ENCODE measurements at places on chromosomes 11 and 22.

DNA sequence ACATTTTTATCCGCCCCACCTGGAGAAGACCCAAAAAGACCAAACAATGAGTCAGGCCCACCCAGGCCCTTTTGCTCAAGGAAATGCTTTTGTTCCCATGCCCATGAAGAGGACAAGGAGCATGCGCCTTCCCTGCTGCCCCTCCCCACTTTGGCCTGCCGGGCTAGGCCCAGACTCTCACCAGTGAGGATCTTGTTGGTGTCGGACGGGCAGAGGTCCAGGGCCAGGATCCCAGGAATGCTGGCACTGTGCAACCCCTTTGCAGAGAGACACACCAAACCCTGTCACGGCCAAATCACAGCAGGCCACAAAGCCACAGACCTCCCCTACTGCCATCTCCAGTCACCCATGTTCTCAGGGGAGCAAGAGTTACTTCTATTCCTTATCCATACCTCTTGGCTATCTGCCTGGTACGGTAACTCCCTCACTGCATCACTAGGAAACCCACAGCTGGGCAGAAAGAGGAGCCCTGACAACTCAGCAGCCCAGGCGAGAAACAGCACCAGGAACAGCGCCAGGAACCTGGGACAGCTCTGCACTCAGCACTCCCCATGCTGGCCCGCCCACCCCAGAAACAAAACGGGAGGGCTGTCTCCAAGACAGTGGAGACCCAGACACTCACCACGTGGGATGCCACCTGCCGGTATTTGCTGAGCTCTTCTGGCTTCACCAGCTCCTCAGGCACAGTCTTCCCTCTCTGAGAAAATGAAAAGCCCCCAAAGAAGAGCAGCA, 5.5 kb downstream of the PRPF19 start:
- no peak for DNase-seq

- no peak for DNase-seq
Observed at GRCh38 chr11:57323167-57323854, 1.4 kb downstream of the TNKS1BP1 start.

DNA sequence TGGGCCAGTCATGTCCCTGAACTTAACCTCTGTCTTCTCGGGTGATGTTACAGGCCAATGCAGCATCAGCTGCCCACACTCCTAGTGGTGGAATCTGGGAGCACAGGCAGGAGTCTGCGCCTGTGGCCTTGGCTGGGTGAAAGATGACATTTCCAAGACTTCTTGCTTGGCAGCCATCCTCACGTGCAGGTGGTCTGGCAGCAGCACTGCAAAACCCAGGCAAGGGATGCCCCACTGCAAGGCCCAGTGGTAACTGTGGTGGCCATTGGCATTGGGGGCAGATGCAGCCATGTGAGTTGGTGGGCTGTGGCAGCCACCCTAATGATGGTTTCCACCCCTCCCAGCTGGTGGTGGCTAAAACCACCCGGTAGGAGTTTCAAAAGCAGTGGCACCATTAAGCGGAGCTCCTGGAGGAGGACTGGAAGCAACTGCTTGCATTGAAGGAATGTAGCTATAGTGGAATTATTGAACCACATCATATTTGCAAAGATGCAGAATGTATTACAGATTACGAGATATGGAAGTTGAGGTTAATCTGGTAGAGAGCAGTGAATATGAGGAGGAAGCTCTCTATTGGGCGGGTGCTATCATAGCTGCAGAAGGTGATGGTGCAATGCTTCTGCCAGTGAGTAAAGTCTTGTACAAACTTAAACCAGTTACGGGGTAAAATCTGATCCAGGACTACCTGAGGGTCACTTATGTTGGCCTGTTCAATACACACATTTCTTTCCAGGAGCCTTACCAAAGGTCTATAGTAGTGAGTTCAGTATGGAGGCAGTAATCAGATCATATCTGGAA, 120.7 kb upstream of the TOP3B start:
- no peak for DNase-seq

DNA sequence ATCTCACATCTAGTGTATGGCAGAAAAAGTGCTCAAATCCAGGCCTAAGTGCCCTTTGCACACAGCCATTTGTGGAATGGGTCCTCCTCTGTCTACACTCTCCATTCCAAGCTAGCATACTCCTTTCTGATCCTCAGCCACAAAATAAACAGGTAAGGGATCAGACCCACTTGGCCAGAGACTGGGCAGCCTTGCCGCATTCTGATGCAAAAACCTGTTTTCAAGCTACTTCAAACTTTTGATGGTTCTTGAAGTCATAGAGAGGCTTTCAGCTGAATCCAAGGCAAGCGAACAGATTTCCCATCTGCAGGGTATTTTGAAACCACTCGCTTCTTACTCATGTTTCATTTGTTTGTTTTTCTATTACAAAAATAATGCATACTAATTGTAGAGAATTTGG, 136.6 kb upstream of the NAV2 start:
- no peak for DNase-seq

DNA sequence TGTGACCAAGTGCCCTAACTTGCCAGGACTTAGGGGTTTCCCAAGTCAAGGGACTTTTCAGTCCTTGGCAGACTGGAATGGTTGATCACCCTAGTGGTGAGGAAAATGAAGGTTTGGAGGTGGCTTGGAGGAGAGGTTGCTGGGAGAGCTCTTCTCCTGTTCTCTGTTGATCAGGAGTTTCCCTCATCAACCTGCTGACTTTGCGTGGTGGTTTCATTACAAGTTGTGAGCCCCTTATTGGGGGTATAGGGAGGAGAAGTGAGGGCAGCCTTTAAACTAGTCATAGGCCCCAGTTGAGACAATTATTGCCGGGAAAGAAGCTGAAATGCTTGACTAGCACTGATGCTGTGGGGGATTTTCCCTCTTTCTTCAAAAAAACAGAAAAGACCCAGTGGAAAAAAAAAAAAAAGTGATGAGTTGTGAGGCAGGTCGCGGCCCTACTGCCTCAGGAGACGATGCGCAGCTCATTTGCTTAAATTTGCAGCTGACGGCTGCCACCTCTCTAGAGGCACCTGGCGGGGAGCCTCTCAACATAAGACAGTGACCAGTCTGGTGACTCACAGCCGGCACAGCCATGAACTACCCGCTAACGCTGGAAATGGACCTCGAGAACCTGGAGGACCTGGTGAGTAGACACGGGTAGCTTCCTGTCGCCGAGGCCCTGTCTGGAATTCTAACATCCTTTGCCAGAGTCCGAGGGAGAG, at the start of gene CXCR5:
TSS of gene CXCR5 (plus strand) at position 525 of the 704 bp plus-strand sequence. CDS start at position 575, 50 bp downstream.
- DNase-seq: no peak

GRCh38 chr22:28222976-28223745, 304.1 kb upstream of the PITPNB start:
- DNase-seq: no peak

- no peak for DNase-seq
Observed at GRCh38 chr11:92249156-92249753, 24.6 kb downstream of the FAT3 start.

- DNase-seq: no peak
Observed at GRCh38 chr11:60785806-60786361, 751 bp downstream of the MS4A10 start.

DNA sequence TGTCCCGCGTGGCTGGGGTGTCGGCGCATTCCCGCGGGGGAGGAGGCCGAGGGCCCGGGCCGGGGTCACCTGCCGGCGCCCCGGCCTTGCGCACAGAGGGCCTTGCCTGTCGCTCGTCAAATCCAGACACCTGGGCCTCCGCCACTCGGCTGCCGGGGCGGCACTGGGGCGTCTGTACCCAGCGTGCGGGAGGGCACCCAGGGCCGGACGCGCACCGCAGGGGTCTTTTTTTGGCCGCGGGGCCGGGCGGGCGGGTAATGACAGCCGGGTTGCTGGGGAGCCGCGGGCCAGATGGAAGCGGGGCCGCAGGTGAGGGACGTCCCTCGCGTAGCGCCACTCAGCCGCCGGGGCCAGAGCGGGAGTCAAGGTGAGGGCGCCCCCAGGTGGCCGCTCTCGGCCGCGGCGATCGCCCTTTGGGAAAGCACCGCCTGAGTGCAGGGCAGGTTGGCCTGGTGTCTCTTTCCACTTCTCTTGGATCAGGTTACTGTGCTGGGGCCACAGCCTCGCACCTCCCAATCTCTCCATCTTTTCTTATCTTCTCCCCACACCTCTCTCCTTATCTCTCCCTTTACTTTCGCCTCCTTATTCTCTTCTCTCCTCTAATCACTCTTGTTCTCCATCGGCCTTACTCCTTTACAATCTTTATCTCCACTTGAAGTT, 3.5 kb downstream of the PHLDB1 start:
- DNase-seq: peak; percentile 71

GRCh38 chr22:46002757-46003270, 25.9 kb upstream of the WNT7B start:
- no peak for DNase-seq

DNA sequence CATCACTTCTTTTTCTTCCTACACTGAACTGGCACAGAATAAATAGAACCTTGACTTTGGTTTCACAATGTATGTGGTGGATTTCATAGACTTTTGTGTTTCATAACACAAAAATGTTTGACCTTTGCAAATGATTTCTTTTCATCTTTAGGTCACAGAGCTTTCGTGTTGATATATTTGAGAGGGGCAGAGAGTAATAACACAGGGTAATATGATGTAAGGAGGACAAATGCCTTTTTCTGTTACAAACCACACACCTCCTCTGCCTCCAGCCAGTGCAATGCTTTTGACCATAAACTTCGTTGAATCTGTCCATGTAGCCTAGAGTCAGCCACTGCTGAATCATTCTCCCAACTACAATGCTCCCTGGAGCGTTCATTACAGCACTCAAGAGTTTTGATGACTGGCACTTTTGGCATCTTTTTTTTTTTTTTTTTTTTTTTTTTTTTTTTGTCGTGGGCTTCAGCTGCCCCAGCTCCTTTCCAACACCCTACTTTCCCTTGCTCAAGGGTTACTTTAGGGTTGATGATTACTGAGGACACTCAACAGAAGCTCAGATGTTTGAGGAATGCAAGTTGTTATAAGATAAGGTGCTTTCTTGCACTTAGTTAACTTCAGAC, 11.4 kb upstream of the CAT start:
- DNase-seq: no peak

GRCh38 chr11:100592619-100593260, 94.3 kb upstream of the ARHGAP42 start:
- no peak for DNase-seq

DNA sequence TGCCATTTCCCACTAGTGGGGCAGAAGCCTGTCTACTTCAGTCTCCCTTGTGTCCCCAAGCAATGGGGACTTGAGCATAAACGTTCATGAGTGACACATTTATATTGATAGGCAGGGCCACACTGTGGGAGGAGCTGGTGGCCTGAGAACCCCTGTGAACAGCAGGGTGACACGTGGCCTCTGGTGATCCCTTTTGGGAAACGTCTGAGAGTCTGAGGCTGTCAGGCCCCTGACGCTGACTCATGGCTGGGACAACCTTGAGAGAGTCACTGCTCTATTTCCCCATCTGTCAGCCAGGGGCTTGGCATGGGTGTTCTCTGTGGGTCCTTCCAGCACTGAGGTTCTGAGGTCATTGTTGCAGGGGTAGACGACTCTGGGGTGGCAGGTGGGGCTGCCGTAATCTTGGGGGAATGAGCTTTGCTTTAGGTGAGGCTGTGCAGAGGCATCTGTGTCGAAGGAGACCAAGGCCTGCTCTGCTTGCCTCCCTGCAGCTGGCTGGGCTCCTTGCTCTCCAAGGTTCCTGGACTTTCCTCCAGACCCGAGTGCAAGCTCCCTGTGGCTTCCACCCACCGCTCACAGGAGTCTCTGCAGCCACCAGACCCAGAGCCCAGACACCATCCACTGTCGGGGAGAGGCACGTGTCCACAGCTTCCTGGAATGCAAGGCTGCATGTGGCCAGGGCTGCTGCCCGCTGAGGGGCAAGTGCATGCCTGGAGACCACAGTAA, 54.7 kb downstream of the SMIM38 start:
- no peak for DNase-seq

- no peak for DNase-seq
Observed at GRCh38 chr11:96014217-96014616, 90.3 kb upstream of the MTMR2 start.

GRCh38 chr22:30457981-30458380, 13.8 kb downstream of the SEC14L3 start:
- DNase-seq: no peak

GRCh38 chr11:44979543-44980399, 29.1 kb upstream of the TP53I11 start:
- no peak for DNase-seq

- no peak for DNase-seq
Observed at GRCh38 chr11:134055029-134055428, 13.8 kb upstream of the JAM3 start.

- no peak for DNase-seq
Observed at GRCh38 chr11:18624161-18624560, 10.0 kb downstream of the SPTY2D1 start.

GRCh38 chr11:65419772-65420481, 2.7 kb upstream of the NEAT1 start:
- peak; percentile 14 for DNase-seq

DNA sequence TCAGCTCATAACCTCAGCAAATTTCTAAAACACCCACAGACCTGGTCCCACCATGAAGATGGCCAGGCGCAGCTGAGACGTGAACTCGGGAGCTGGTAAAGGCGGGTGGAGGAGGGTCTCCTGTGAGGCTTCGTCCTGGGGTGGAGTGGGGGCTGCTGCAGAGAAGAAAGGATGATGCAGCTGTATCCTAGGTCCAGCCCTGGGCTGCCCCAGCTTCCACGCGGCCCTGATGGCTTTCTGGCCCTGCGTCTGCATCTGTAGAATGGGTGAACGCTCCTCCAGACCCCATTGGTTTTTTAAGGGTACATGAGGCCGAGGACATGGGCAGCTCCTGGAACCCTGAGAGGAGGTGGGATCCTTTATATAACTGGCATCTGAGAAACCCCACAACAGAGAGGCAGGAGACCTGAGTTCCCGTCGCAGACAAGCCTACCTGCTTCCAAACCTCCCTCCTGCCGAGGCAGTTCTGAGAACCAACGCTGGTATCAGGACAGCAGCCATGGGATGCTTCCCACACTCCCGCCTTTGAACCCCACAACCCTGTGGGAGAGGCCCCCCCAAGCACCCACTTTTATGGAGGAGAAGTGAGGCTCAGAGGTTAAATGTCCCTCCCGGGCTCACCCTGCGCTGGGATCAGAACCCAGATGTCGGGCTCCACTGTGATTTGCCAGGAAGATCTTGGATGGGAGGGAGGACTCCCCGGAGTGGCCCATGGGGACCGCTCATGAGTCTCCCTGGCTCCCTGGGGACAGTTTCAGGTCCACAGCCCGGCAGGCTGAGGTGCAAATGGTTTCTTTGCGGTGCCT, 55.2 kb upstream of the FGF3 start:
- DNase-seq: no peak

DNA sequence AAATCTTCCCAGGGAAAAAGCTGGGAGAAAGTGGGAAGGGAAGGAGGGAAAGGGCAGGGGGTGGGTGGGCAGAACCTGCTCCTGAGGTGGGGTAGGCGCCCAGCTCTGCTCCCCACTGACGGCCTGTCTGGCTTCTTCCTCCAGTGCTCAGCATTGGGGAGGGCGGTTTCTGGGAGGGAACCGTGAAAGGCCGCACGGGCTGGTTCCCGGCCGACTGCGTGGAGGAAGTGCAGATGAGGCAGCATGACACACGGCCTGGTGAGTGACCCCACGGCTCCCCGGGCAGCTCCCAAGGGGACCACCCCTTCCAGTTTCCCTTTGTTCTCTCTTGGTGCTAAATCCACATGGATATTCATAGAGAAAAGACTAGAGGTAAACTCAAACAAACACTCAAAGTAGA, 25.9 kb downstream of the SHANK3 start:
- DNase-seq: no peak
